ENCODE measurements at places on chromosomes 2 and 18.

DNA sequence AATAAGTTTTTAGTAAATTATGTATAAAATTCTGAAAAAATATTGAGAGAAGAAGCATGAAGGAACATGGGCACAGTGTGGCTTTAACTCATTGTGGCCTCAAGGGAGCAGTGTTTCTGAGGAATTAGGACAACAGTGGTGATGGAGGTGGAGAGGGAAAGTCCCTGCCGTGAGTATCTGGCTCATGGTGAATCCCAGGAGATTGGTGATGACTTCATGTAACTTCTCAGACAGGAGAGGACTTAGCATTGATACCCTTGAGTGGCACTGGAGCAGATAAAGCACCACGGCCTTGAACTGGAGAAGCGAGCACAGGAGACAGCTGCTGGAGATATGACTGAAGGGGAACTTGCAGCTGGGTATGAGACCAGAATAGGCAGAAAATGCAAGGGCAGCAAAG lies 35.0 kb upstream of the LRP1B start:
- peak; percentile 55 for DNase-seq

DNA sequence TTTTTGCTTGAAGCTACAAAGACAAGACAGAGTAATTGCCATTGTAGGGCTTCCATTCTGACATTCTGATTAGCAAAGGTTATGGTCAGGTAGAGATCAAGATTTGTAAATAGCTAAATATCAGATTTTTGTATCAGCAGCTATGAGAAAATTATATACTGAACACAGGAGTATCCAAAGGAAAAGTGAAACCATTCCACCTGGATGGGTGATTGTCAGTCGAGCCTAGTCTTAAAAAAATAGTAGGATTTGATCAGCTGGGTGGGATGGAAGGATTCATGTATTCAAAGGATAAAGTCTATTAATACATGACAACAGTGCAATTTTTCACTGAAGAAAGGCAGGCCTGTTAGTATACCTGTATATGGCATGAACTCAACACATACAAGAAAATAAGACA lies 222.7 kb downstream of the GCA start:
- DNase-seq = no peak

- DNase-seq = no peak
Measured at GRCh38 chr2:202122980-202123720, 50.1 kb downstream of the KIAA2012 start.

DNA sequence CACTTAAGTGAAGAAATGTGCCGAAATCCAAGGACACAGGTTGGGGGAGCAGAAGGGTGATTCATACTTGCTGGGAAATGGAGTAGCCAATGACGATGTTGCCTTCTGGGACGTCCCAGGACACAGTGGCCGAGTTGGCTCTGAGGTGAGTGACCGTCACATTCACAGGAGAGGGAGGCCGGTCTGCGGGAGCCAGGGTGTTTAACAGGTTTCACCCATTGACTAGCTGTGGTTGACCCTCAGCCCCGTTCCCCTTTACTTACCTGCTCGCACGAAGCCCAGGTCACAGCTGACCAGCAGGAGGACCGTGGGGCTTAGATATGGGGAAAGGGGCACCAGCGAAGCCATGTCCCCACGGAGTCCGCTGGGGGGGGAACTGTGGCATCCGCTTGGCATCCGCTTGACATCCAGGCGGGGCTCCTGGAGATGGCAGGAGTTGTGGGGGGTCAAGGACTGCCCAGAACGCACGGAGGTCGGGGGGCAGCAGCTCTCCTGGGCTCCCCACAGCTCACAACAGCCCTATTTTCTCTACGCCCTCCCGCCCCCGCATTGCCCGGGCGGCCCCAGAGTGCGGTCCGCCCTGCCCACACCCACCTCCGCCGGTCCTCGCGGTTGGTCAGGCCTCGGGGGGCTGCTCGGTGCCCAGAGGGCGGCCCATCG lies 586 bp downstream of the FNDC4 start:
- DNase-seq = peak; percentile 8

DNA sequence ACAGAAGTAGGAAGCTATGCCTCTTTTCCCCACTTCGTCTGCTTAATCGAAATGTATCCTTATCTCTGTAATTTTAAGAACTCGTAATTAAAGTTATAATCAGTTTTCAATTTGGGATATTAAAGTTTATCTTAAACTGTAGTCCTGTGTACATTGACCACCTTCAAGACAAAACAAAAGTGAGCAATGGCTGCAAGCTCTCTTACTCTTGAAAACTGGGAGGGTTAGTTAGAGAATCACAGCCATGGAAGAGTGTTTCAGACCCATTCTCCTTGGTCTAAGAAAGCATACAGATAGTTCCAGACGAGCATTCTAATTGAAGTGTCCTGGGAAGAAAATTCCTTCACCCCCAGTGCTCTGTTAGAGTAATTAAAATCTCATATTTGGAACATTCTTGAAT lies 2.0 kb downstream of the KCMF1 start:
- no peak for DNase-seq

DNA sequence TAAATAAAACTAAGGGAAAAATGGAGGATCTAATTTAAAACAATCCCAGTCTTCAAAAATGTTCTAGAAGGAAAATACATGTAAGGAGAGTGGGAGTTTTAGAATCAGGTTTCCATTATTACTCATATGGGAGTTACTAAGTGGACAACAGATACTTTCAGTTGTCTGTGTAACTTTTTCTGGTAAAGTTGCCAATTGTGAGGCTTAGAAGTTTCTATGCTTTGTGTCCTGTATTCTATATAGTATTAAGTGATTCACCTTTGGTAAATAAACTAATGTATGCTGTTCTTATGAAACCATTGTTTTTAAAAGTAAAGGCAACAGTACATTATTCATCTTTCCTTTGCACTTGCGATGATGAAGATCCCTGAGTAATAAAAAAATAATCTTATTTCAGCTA lies 274.9 kb downstream of the NR4A2 start:
- no peak for DNase-seq

GRCh38 chr2:215454519-215455246 lies 18.8 kb upstream of the FN1 start:
- DNase-seq = peak; percentile 50

- no peak for DNase-seq
Measured at GRCh38 chr2:46326231-46326980, 29.2 kb downstream of the EPAS1 start.

DNA sequence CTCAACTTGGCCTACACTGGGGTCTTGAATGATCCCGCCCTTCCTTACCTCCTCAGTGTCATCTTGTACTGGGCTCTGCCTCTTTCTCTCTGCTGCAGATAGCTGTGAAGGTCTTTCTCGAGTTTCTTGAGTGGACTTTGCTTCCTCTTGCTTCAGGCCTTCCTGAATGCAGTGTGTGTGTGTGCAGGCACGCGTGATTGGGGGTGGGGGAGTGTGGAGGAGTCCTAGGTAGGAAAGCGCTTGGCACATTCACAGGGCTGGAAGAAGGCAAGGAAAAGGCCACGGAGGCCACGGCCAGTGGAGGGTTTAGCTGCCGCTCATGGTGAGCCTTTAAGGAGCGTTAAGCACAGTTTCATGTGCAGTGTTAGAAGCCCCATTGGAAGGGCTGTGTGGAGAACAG lies 5.5 kb downstream of the RALB start:
- no peak for DNase-seq

DNA sequence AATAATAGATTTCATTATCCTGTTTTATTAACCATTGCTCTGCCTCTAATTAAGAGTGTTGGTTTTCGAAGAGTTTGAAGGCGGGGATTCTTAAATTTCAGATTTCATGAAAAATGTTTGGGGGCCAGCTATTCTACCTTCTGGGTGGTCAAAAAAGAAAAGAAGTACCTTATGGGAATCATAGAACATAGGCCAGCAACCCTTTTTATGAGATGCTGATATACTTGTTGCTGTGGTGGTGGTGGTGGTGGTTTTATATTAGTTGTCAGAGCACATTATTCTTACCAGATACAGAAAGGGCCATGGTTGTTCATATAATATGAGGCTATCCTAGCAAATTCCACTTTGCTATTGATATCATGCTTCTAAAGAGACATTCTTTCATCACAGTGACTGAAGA lies 4.4 kb downstream of the ANKRD12 start:
- DNase-seq = no peak

- DNase-seq = no peak
Measured at GRCh38 chr2:230781130-230781797, 68.6 kb downstream of the CAB39 start.

- DNase-seq = no peak
Measured at GRCh38 chr2:95278637-95279225, 4.5 kb downstream of the PROM2 start.
